ENCODE measurements at places on chromosomes 4 and X. TPM values are rescaled to one million over a fixed set of nuclear protein-coding genes. Genes with fewer than 3 reads are reported as not detected.

GRCh38 chrX:124860736-124861135 is 458.9 kb upstream of the TEX13C start:
- DNase-seq: no peak

- no peak for DNase-seq
These were observed 131.3 kb downstream of the FHDC1 start for GRCh38 chr4:153067376-153067775.

GRCh38 chr4:128827296-128827695 is 17.8 kb downstream of the JADE1 start:
- no peak for DNase-seq

DNA sequence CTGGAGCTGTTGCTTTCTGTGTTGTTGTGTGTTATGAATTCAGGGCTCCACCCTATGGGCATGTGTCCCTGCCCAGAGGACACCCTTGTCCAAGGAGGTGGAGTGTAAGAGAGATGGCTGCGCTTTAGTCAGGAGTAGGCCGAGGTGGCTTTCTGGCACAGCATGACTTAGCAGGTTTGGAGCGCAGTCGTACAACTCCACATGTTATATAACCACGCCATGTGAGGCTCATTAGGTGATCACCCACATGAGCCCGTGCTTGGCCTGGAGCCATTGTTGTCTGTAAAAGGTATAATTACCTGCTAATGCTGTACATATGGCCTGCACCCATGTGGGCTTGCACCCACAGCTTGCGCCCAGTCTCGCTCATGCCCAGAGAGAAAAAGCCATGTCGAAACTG is 15.8 kb upstream of the ANAPC4 start:
- no peak for DNase-seq

HPSE gene
- total RNA-seq: 10.9 TPM

- DNase-seq: no peak
These were observed 25.8 kb upstream of the ARHGAP24 start for GRCh38 chr4:85448906-85449890.

DNA sequence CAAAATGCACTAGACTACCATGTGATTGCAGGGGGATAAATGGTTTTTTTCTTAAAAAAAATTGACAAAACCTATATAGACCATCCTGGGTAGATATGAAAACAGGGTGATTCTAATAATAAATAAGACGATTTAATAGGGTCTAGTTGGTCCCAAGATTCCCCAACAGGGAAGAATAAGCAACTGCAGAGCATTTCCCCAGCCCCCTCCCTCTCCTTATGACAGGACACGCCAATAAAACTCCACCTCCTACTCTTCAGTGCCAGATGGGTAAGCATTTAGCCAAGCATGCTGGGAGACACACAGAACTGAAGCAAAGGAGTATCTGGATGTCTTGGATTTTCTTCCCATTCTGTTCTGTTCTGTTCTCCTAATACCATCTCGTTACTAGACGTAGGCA is at the start of gene BRS3:
Gene BRS3, plus strand, starts transcription at position 301 of the 400 bp plus-strand sequence. CDS start 168 bp downstream, outside the sequence.
- no peak for DNase-seq

DNA sequence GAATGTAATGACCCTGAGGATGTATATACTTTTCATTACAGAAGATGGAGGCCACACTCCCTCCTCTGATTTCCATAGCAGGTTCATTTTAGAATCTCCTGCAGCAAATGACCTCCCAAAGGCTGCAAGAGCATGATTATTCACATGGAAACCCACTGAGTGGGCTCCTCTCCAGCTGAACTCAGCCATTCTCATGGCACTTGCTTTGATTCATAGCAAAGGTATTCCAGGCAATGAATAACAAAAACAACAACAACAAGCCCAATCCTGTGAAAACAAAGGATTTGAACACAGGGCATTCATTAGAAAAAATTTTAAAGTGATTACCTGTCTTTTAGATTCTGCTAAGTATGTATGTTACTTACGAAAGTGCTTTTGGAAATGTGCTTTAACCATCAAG is 894.0 kb upstream of the FRG1 start:
- no peak for DNase-seq

- no peak for DNase-seq
These were observed 825 bp downstream of the DYNLT3 start for GRCh38 chrX:37846558-37846933.

DNA sequence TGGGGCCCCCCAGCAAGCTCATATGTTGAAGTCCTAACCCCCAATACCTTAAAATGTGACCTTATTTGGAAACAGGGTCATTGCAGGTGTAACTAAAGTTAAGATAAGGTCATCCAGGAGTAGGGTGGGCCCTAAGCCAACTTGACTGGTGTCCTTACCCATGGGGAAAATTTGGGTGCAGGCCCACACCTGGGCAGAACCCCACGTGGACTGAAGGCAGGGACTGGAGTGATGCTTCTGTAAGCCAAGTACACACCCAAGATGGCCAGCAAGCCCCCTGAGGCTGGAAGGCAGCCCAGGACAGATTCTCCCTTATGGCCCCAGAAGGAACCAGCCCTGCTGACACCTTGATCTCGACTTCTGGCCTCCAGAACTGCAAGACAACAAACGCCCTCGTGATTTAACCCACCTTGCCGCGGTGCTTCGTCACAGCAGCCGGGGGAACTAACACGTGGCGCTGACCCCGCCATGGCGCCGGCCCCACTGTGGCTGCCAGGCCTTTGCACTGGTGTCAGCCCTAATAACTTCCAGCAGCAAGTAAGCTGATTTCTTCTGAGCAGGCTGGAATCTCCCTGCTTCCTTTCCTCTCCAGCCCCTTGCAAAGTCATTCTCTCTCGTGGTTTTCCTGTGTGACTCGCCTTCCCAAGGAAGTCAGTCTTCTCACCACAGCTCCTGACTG is 23.2 kb upstream of the MXD4 start:
- DNase-seq: peak; percentile 9

Data from omental fat pad (tissue), 4 donors.